ENCODE measurements at places on chromosomes 16 and 17.

GRCh38 chr17:45006927-45007461 lies 38.9 kb upstream of the C1QL1 start:
- no peak for DNase-seq

GRCh38 chr16:75329943-75330342 lies 78.5 kb upstream of the BCAR1 start:
- DNase-seq, result no peak

- DNase-seq, result peak; percentile 54
Measured at GRCh38 chr17:39197380-39198185, at the start of gene CACNB1. CACNB1 (minus strand) TSS chr17:39197669; CDS start chr17:39197495, 174 bp downstream.

DNA sequence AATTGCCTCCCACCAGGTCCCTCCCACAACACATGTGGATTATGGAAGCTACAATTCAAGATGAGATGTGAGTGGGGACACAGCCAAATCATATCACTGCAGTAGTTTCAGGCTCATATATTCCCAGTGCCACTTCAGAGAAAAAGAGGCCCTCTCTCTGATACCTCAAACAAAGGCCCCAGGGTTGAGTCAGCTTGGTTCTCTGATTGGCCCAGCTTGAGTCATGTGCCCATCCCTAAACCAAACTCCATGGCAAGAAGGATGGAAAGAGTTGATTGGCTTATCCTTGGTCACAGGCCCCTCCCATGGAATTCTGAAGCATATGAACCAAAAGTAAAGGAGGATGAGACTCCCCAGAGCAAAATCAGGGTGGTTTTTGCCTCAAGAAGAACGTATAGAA lies 75.9 kb upstream of the IRX6 start:
- DNase-seq, result no peak

GRCh38 chr17:72943826-72944689 lies 148.4 kb downstream of the SLC39A11 start:
- DNase-seq, result no peak

- DNase-seq, result no peak
Measured at GRCh38 chr17:48589060-48589830, 796 bp downstream of the HOXB3 start.

GRCh38 chr17:60355663-60356594 lies 36.0 kb downstream of the USP32 start:
- peak; percentile 14 for DNase-seq

DNA sequence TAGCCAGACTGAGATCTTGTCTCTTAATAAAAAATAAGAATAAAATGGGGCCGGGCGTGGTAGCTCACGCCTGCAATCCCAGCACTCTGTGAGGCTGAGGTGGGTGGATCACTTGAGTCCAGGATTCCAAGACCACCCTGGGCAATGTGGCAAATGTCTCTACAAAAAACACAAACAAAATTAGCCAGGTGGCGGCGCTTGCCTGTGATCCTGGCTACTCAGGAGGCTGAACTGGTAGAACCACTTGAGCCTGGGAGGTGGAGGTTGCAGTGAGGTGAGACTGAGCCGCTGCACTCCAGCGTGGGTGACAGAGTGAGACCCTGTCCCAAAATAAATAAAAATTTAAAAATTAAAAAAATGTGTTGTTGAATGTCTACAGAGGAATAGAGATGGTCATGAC lies 2.9 kb upstream of the DEF8 start:
- no peak for DNase-seq

- DNase-seq, result no peak
Measured at GRCh38 chr17:52537421-52537820, 378.9 kb upstream of the CA10 start.

DNA sequence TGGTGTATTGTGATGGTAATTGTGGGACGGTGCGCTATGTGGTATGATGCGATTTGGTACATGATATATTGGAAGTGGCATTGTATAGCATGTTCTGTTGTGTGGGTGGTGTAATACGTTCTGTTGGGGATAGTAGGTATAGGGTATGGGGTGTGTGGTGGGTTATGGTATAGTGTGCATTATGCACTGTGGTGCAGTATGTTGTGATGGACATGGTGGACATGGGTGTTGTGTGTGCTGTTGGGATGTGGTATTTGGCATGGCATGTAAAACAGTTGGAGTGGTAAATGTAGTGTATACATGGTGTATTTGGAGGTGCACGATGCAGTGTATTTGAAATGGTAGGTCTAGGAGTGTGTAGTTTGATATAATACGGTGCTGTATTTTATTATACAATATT lies 170.6 kb upstream of the CNTNAP4 start:
- no peak for DNase-seq

DNA sequence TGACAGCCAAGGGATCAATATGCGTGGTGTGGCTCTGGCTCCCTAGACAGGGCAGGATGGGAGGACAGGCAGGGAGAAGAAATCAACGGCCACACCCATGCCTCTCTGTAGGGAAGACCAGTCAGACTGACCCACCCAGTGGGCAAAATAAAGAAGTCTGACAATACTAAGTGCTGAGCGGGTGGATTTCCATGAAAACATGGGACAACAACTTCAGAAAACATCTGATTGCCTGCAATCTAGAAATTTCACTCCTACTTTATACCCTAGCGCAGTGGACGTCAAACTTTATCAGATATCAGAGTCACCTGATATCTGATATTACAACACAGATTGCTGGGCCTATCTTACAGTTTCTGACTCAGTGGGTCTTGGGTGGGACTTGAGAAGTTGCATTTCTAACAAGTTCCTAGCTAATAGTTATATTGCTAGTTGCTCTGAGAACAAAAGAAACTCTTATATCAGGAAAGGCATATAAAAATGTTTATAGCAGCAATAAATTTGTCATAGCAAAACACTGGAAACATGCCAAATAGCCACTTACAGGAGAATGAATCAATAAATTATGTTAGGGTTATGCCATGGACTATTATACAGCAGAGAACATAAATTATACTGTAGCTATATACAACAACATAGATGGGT lies 38.4 kb downstream of the C17orf67 start:
- DNase-seq, result no peak

DNA sequence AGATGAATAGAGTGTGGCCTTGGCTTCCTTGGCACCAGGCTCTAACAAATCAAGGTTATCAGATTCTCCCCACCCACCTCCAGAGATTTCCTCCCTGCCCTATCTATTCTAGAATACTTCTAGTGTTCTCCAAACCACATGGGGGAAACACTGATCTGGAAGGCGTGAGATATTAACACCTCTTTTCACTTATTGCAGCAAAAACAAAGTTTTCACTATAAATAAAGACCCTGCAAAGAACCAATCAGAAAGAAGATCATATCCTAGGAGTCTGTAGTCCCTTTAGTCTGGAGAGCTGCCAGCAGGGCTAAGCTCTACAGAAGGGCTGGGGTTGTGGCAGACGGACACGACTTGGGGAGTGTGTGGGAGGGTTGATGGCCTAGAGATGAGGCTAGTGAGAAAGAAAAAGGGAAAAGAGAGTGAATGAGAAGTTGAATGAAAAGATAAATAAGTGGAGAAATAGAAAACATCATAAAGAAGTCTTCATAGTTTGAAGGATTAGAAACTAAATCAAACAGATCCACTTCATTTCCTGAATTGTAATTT lies 8.6 kb upstream of the SKAP1 start:
- DNase-seq, result no peak
